ENCODE measurements at places on chromosomes 5 and 9.

GRCh38 chr9:97109194-97109811 is 70.4 kb upstream of the CTSV start:
- peak; percentile 4 for DNase-seq

DNA sequence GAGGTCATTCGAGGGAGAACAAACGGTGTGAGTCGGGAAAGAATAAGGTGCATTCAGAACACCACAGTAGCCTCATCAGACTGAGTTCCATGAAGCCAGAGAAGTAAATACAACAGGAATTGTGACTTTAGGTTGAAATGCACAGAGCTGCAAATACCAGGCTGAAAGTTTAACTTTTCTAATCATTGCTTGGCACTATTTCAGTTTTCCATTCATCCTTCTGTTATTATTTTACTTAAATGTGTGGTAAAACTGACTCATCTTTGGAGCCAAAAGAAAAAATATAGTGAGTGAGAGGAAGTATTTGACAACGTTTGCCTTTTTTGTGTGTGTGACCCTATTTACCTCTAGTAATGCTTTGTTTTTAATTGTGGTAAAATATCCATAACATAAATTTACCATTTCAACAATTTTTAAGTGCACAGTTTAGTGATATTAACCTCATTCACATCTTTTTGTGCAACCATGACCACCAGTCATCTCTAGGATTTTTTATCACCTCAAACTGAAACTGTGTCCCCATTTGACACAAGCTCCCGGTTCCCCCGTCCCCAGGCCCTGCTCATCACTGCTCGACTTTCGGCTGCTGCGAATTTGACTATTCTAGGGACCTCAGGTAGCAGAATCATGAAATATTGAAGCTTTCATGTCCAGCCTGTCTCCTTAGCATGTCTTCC is 166.8 kb downstream of the HSD17B3 start:
- DNase-seq = no peak

- DNase-seq = no peak
Measured at GRCh38 chr5:79255786-79256557, 20.0 kb downstream of the JMY start.

GRCh38 chr9:128201441-128202369 is 1.5 kb upstream of the DNM1 start:
- no peak for DNase-seq

DNA sequence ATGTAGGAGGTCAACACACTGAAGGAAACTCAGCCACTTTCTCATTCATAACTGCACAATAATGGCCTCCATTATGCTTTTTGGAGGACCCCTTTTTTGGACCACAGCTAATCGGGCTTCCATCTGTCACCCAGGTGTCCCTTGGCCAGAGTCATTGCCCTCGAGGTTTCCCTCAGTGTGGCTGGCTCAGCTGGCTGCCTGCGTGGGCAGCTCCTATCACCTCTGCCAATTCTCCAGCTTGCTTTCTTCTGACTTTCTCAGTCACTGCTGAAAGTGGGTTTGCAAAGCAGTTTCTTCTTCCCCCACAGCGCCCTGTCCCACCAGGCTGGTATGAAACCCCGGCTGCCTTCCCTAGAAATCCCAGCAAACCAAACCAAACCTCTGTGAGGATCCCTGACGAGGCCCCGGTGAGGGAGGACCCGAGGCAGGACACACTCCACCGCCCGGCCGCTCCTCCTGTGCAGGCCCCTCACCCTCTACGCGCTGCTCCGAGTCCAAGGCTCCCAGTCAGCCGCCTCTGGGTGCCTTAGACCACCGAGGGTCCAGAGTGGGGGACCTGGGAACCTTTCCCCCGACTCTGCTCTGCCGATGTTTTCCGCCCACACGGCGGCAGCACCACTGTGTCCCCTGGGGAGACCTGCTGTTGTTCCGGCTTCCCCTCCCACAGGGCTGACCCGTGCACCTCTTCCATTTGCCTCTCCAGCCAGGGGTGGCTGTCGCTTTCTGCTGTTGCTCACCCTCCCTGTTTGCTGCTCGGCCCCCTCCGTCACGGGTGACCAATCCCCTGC is 109.5 kb downstream of the TENT4A start:
- no peak for DNase-seq

GRCh38 chr9:34636791-34637355 is 714 bp downstream of the SIGMAR1 start:
- no peak for DNase-seq

DNA sequence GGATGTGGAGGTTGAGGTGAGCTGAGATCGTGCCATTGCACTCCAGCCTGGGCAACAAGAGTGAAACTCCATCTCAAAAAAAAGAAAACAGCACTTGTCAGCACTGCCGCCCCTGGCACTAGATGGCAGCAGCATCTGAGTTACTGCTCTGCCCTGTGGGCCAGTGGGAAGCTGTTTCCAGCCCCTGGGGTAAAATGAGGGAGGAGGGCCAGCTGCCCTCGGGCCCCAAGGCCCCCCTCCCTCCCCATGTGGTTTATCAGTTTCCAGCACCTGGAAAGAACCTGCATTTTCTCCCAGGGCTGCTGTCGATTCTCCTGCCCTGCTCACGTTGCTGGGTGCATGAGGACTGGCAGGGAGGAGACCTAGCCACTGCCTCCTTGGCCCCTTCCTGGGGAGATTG is 13.2 kb upstream of the CEL start:
- DNase-seq = peak; percentile 30

- no peak for DNase-seq
Measured at GRCh38 chr9:114084282-114085073, 6.4 kb upstream of the AMBP start.

GRCh38 chr9:128251732-128252100 is 24.1 kb downstream of the GOLGA2 start:
- no peak for DNase-seq

DNA sequence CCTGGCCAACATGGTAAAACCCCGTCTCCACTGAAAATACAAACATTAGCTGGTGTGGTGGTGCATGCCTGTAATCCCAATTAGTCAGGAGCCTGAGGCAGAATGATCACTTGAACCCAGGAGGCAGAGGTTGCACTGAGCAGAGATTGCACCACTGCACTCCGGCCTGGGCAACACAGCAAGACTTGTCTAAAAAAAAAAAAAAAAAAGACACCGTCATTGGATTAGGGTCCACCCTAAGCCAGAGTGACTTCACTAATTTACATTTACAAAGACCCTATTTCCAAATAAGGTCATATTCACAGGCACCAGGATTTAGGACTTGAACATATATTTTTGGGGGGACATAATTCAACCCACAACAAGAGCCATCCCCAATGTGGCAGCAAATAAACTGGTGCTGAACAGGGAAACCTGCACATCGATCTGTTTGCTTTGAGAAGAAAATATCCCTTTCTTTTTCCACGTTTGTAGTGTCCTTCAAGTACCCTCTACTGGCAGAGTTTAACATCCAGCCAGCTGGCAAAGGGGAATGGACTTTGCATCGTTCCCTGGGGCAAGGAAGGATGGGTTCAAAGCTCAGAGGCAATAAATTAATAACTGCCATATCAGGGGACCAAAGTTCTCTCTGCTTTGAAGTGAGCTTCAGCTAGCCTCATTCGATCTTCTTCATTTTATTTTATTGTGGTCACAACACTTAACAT is 3.7 kb upstream of the DNAJC25 start:
- no peak for DNase-seq

GRCh38 chr9:134738869-134739659 is 97.5 kb downstream of the COL5A1 start:
- no peak for DNase-seq

DNA sequence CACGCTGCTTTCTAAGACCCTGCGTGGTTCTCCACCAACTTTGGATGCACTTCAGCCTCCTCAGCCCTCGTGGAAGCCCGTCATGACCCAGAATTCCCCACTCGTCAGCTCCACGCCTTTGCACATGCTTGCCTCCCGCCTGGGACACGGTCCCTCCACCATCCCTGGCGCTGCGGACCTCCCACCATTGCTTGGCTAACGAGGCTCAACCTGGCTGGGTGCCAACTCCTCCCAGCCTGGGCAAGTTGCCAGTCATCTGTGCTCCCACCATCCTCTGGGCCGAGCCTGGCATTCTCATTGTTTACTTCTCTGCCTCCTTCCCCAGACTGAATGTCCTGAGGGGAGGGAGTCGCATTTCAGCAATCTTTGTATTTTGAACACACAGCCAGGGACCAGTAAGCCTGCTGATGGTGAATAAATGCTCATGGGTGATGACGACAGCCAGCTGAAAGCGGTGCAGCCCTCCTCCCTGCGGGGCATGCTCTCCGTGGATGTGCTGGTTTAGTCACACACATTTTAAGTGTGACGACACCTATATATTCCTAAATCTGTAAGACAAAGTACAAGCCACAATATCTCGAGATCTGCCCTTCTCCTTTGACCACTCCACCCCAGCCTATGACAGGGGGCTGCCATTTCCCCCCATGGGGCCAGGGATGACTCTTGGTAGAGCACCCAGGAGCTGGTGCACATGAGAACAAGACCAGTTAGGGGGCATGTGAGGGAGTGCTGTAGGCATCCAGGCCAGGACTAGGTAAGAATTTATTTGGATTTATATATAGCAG is 37.6 kb downstream of the ANKRD33B start:
- no peak for DNase-seq

- DNase-seq = no peak
Measured at GRCh38 chr5:56973473-56973872, 21.6 kb upstream of the MIER3 start.

- DNase-seq = no peak
Measured at GRCh38 chr9:3989915-3990314, 310.0 kb downstream of the GLIS3 start.

- no peak for DNase-seq
Measured at GRCh38 chr5:146793709-146794108, 84.8 kb downstream of the PPP2R2B start.

GRCh38 chr5:152838241-152838786 is 433.2 kb upstream of the NMUR2 start:
- no peak for DNase-seq

DNA sequence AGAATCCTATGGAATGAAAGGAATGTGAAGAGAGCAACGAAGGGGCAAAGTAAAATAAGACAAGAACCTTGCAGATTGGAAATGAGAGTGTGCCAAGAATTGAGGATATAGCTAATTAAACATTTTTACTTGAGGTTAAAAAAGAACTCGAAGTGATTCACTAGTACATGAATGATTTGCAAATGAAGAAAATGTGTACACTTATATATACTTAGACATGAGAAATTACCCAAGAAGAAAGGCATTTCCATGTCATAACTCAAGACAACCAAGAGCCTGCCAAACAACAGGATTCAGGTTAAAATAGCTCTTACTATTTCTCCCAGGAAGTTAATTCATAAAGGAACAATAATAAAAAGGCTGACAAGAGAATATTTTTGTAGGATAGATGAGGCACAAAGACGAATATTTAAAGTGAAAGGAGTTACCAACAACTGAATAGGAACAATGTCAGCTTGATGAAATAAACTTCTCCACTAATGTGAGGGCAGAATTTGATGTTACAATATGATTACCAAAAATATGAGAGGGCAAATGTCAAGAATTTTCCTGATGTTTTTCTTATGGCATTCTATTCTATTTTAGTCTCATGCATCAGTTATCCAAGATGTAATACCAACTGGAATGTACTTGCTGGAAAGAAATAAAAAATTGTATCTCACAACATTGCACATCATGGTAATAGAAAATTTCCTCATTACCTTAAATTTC is 18.9 kb upstream of the NPR3 start:
- DNase-seq = no peak

DNA sequence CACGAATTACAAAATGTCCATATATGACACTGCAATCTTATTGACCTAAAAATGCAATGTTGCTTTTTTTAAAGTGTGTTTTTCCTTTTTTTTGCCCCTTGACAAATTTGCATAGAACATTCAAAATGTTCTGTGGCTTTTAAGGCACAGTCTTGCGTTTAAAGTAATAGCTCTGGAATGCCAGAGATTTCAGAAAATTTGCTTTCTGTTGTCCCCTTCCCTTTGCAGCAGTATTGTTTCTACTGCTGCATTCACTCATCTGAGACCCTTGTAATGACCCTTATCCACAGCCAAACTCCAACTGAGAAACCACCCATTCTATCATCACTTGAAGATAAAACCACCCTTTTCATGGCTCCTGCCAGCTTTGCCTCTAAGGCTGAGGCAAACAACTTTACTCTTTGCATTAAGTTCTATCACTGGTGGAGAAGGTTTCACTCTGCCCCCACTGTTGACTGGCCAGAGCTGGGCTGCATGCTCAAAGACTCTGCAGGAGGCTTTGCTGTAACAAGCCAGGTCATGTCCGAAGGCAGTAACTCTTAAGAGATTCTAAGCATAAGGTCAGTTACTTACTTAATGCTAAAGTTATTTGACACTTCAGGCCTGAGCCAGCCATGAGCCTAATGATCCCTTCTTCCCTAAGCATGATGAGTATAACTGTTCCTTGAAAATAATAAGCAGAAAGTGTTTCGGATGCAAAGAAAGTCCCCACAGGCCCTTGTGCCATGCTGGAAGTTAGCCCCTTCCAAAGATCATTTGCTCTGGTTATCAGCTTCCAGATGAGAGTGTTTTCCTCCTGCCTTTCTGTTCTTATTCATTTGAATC is 101.9 kb downstream of the CD180 start:
- no peak for DNase-seq

GRCh38 chr9:19939734-19940278 is 151.0 kb upstream of the SLC24A2 start:
- DNase-seq = no peak

GRCh38 chr5:179994583-179995323 is 76.8 kb downstream of the RNF130 start:
- DNase-seq = peak; percentile 73

DNA sequence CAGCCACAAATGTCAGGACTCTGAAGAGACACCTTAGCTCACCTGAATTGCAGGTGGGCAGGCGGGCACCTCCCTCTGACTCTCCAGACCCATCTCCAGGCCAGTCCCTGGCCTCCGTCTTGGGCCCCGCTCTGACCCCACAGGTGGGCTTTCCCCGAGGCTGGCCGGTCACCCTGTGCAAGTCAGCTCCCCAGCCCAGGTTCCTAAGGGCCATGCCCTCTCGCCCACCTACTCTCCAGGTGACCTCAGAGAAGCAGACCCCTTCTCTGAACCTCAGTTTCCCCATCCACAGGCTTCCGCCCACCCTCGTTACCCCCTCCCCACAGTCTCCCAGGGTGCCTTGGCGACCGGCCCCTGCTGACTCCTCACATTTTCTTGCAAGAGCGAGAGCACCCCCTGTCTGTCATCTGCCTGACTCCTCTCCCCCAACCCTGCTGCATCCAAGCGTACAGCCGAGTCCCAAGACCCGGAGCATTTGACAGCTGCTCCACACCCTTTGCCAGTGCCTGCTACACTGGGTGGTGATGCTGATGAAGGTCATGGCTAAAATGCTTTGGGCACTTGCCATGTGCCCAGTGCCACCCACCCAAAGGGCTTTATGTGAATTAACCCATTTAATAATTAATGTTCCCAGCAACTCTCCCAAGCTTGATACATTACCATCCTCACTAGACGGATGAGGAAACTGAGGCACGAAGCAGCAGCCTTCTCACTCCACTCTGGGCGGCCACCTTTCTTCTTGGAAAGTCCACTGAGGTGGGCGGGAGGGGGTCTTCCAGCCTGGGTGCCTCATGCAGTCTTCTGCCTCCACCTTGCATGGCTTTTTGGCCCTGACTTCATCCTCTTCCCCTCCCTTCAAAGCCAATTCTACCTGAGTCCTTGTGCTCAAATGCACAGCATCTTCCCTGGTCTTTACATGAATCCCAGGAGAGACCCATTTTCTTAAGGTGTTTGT is 51.1 kb upstream of the ORM1 start:
- no peak for DNase-seq

- no peak for DNase-seq
Measured at GRCh38 chr5:181243564-181244343, at the start of gene RACK1. RACK1 (minus strand) TSS chr5:181243906; CDS start chr5:181243800, 106 bp downstream.

GRCh38 chr9:20014168-20014567 is 225.3 kb upstream of the SLC24A2 start:
- DNase-seq = no peak

Measured in GF-D8 (cell line).